Esophagus squamous epithelium (tissue), 5 donors: ENCODE measurements at places on chromosomes 11 and 22.

GRCh38 chr22:38383417-38383816, 66.2 kb upstream of the CSNK1E start:
- DNase-seq: no peak

GRCh38 chr11:10488934-10489691, 34.0 kb downstream of the AMPD3 start:
- DNase-seq: peak; percentile 17

- DNase-seq: no peak
Measured at GRCh38 chr11:114160894-114161293, 101.4 kb downstream of the ZBTB16 start.

- DNase-seq: no peak
Measured at GRCh38 chr11:63866211-63866610, 27.3 kb downstream of the MARK2 start.

DNA sequence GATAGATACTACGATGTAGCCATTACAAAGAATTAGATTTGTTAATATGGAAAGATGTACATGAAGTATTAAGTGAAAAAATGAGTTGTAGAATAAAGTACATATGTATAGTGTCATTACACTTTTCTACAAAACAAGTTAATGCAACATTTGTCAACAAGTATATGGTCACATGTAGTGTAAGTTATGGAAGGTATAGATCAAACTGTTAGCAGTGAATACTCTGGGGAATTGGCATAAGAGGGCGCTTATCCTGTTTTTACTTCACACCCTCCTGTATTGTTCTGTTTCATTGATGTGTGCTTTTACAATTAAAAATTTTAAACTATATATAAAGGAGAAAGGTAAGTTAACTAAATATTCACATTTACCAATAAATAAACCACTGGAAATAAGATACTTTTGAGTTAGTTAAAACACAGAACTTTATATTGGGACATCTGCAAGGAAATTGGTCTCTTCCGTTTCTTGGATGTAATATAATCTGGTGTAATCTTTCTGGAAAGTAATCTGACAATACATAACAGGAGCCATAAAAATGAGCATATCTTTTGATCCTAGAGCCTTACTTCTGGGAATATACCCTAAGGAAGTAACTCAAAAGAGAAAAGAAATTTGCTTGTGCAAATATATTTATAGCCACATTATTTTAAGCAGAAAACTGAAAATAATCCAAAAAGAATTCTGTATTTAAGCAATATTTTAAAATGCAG, 34.5 kb downstream of the CSTPP1 start:
- no peak for DNase-seq

DNA sequence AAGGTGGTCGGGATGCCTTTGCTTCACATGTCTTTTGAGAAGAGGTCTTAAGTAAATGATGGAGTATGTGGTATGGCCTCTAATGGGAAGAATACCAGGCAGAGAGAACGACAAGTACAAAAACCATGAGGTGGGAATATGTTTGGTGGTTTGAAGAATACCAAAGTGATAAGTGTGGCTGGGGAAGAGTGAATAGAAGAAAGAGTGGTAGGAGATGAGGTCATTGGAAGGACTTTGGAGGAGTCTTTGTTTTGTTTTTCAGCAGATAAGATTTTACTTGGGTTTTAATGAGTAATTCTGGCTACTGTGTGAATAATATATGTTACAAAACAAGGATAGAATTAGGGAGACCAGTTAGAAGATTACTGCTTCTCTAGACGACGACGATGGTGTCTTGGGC, 515.4 kb downstream of the RAB38 start:
- no peak for DNase-seq

DNA sequence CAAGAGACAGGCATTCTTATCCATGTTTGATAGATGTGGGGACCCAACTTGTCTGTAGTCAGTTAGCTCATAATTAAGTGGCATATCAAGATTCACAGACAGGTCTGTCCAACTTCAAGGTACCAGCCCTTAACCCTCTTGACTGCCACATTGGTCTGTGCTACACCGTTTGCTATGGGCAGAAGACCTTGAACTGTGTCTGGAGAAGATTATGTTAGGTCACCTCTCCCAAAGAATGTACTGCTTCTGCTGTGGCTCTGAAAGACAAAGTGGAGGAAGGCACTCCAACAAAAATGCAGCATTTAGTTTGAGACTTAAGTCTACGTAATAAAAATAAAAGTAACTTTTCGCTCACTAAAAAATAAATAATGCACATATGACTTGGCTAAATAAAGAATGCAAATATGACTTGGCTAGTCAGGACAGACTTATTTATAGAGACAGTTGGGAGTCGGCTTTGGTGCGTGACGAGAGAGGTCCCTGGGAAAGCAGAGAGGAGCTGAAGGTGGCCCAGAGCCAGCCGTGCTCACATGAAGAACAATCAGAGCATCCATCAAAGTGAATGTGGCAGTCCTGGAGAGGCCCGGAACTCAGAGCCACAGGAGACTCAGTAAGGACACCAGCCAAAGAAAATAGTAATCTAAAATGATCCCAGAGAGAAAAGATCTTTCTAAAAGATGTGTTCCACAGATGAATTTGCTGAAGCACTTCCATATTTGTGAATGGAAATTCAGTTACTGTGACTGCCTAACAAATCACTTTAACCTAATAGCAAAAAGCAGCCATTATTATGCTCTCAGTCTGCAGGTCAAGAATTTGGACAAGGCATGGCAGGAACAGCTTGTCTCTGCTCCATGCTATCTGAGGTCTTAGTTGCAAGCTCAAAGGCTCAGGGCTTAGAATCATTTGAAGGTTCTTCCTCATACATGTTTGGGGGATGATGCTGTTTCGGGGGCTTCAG, 35.0 kb downstream of the CWC15 start:
- DNase-seq: no peak

DNA sequence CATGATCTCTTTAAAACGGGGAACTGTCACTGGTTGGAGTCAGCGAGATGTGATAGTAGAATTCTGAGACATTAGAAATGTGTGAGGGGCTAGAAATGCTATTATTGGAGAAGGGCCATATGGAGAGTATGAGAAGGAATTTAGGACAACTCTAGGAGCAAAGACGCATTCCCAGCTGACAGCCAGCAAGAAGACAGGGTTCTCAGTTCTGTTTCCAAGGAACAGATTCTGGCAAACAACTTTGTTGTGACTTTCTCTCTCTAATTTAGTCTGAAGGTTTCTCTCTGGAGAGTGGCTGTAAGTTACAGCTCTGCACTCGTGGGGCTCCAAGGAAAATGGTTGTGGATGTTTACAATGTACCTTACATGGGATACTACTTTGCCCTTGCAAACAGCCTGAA, 876.3 kb downstream of the FAM181B start:
- no peak for DNase-seq

DNA sequence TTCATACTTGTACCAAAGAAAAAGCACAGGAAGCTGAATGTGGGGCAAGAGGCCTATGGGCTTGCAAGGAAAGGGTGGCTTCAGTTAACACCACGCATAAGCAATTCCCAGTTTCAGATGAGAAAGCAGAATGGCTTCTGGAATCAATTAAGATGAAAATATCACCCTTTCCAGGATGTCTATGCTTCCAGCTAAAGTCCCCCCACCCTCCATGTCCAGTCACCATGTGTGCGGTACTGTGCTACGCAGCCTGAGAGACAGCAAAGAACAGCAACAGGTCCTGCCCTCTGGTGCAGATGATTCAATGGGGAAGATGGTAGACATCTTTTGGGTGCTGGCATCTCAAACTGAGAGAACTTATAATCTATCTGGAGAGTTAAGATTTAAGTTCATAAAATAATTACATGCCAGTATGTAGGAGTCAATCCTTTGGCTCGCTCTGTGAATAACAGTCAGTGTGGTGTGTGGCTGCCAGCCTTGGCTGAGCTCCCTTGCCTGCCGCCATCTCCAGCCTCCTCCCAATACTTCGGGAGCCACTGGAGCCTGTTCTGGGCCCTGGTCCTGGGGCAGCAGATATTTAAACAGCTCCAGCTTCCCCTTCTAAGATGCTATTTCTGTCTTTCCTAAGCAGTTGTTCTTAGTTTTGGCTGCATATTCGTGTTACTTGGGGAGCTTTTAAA, 44.5 kb downstream of the ME3 start:
- no peak for DNase-seq

DNA sequence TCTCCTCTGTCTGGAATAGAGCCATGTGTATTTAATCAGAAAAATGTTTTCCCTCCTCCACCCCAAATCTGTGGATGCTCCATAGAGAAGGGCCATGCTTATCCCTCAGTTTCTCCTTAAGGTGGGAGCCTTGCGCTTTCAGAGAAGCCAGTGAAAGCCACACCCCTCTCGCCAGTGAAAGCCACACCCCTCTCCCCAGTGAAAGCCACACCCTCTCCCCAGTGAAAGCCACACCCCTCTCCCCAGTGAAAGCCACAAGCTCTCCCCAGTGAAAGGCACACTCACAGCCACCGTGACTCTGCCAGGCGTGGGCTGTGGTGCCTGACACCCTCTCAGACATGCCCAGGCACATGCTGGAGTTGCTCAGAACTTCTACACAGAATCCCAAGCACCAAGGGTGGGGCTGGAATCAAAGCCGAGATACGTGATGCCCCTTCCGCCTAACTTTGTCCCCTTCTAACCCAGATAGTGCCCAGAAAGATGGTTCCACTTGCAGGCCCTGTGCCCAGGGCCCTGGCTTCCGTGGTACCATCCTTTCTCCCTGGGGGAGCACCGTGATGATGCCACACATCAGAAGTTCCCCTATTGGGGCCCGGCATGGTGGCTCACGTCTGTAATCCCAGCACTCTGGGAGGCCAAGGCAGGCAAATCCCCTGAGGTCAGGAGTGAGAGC, 16.5 kb upstream of the PRR5 start:
- no peak for DNase-seq
